ENCODE measurements at places on chromosomes 1 and 21. TPM values are rescaled to one million over a fixed set of nuclear protein-coding genes. Genes with fewer than 3 reads are reported as not detected.

The FNDC5 gene
- 0.23 TPM for total RNA-seq

The OR2T35 gene
- total RNA-seq: not detected

The CYP4X1 gene
- total RNA-seq: not detected

The SPRR3 gene
- total RNA-seq: not detected

The SNX7 gene
- total RNA-seq: 24.6 TPM

The SYT11 gene
- 1.3 TPM for total RNA-seq

The KRTAP12-1 gene
- total RNA-seq: not detected

The SPATA21 gene
- total RNA-seq: not detected

The ITLN1 gene
- not detected for total RNA-seq
